ENCODE measurements at places on chromosomes 2 and 18.

DNA sequence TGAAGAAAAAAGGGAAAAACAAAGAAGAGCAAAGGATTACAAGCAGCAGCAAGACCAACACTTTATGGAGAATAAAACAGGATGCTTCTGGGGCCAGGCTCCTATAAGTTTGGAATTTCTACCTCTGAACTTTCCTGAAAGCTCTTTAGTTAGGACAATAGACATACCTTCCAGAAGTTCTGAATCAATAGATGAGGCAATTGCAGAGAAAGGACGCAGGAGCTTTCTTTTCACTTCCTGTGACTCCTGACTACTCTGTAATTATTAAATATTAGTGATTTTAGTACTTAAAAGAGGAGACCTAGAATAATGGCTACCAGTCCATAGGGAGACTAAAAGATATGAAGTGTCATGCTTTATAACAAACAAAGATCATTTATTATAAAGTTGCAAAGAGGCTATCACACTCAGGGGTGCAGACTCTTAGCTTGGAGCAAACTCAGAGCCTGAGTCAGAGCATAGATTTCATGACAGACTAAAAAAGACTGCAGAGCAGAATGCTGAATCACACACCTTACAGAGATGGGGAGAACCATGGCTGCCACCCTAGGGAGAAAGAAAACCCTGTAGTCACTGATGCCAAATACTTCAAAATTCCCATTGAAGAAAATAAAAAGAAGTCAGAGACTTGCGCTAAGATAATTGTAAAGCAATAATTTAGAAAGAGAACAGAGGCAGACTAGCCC is 52.5 kb upstream of the FAM136A start:
- DNase-seq: no peak

- DNase-seq: no peak
These were observed 212.5 kb downstream of the SCG2 start for GRCh38 chr2:223389624-223390023.

DNA sequence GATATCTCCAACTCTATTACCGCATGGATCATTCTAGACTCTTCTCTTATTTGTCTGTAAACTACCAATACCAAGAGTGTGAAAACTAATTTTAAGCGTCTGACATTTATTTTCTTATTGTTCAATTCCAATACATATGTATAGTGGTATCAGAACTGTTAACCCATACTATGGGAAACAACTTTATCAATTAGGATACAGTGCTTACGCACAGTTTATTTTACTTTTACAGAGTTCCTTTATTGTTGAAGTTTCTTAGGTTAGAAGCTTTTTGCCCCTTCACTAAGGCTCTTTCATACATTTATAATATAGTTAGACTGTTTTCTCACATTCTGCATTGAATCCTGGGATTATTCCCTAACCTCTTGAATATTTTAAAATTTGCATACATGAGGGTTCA is 198.8 kb upstream of the RGPD4 start:
- no peak for DNase-seq

DNA sequence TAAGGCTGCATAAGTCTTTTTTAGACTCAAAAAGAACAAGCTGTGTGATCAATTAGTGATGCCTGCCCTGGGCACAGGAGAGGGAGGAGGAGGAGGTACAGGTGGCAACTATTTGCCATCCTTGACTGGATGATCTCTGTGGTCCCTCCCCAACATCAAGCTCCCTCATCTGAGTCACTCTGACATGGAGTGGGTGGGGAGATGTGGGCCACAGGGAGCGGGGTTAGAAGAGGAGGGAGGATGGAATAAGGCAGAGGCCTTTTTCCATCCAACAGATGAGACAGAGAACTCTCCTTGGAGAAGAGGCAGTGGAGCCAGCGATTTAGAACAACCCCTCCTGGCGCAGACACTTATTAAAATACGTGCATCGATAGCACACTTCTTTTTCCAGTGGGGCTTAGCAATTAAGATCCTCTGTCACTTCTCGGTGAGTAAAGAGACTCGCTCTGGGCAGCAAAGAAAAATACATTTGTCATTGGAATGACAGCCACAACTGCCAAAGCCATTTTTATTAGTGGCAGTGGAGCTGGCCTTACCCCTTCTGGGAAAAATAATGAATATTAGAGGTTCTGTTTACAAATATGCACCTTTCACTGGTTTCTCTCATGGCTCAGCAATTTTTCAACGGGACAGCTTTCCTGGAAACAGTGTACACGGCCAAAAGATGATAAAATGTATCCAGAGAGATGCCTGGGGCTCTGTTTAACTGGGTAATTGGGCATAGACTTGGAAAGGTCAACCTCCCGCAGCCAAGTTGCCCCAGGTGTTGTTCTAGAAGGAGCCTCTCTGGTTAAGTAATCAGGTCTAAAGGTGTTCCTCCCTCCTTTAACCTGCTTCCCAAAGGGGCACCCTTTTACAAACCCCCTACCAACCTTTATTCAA is 238.4 kb upstream of the CXCR4 start:
- DNase-seq: no peak
